ENCODE measurements at places on chromosomes 7 and 10.

DNA sequence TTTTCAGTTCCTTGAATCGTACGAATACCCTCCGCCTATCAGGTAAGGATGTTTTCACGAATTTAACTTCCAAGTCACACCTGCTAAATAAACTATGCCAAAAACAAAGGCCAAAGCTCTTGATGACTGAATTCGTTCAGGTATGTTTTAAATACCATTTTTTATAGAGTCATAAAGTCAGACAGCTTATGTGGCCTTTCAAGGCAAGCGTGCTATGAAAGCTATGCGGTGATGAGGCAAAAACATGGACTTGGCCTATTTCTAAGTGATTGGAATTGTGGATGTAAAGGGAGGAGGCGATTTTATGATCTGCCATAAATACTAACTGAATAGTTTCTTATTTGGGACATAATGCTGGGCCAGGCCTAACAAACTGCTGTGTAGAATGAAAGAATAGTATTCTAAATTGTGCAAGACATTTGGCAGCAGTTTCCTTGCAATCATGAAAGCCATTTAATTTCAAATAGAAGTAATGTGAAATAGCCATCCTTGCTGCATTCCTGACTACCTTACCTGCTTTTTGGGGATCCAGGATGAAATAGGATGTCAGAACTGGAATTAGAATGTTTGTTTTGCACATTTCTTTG is 14.0 kb downstream of the SLC39A12 start:
- DNase-seq = no peak

DNA sequence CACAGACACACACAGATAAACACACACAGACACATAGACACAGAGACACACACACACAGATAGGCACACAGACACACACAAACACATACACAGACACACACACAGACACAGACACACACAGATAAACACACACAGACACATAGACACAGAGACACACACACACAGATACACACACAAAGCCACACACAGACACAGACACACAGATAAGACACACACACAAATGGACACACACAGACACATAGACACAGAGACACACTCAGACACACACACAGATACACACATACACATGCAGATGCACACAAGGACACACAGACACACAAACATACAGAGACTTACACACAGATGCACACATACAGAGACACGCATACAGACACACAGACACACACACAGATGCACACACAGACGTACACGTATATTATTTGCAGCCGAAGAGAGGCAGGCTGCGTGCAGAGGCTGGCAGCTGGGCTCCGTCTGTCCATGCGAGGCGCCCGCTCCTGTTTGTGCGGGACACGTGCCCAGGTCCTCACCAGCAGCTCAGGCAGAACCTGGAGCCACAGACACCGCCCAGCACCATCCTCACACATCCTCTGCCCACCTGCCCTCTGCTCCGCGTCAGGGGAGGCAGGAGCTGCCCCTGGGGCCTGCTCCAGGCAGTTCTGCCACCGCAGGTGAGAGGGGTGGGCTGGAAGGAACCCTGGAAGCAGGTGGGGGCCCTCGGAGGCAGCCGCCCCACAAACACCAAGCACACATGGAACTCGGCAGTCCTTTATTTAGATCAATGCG is 1.2 kb downstream of the CALML5 start:
- DNase-seq = no peak

DNA sequence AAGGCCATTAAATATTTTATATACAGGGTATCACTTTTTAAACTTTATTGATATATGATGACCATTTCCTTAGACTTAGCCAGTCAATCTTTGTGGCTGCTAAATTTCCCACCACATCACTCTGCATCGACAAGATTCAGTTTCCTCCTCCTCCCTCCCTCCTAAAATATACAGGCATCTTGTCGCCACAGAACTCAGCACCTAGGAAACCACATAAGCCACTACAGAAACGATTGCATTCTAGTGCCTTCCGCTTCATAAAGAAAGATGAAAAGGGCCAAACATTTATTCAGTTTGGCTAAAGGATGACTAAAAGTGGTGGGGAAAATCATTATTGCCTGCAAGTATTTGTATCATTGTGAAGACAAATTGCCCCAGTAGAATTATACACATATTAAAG is 30.7 kb downstream of the ERCC6 start:
- no peak for DNase-seq

DNA sequence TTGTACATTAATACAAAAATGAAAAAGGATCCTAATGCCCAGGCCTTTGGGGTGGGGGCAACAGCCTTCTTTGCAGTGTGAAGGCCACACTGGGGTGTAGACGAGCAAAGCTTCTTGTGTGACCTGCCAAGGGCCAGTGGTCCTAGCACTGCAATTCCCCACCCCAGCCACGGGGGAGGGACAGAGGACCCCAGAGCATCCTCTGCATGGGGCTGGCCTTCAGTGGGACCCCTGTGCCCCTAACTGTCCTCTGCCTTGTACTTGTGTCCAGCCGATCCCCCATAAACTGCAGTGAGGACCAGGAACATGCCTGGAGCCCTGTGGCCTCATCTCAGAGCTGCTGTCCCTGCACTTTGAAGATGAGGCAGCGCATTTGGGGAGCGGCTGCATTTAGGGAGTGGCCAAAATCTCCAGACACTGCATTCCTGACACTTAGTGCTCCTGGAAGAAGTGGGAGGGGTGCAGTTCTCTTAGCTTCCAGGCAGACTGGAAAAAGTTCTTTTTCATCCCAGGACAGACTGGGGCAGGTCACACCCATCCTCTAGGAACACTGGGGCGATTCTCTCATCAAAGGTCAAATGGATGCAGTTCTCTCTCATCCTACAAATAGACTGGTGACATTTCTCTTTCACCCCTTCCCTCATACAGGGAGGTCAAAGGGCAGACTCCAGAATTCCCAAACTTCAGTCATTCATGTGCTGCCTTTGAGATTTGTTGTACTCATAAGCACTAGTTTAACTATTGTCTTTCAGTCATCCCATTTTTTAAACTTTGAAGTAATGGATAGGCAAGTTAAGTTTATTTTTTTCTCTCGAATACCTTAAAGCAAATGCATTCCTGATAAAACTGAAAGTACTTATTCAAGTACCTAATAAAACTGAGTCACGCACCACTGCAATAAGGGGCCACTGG is 922 bp upstream of the MYO1G start:
- no peak for DNase-seq

DNA sequence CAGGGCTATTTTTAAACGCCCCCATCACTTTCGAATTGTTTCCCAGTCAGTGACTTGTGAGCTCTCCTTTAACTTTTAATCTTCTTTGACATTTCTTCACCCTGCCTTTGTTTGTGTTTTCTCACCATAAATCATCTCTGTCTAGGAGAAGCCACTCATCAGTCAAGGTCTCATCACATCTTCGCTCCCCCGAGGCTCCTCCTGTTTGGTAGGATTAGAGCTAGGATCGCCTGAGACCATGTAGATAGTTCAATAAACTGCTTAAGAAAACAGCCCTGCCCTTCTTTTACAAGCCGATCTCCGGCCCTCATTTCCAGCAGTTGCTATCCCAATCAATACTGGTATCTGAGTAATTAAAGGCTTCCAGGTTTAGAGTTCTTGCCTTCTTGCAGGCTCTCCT is 472.8 kb upstream of the ADARB2 start:
- no peak for DNase-seq

DNA sequence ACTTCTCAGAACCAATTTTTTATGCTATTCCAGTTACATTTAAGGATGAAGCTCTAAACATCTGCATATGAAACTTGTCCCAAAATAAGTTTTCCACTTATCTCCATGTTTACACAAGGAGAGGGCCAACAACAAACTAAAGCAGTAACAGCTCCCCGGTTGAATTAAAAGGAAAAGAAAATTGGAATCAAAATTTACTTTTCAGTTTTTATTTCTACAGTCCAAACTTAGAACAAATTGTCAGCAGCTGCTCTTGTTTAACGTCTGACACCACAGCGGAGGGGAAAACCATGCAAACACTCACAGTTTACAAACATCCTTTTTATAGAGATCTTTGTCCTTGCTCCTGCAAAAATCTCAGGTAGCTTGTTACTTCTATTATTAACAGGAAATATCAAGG is 101.3 kb downstream of the COL28A1 start:
- DNase-seq = no peak

DNA sequence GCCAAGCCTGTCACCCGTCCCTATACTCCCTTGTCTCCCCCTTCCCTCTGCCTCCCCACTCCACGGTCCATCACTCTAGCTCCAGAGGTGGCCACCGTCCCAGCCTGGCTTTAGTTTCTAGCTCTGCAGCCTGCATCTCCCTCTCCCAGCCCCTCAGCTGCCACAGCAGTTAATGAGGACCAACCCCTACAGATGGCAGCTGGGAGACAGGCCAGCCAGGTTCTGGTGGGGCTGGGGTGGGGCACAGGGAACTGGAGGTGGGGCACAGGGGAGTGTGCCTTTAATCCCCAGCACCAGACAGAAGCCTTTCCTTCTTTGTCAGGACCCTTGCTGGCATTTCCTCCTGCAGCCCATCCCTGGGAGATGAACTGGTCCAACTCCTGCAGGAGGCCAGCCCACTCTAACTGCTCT is 21.1 kb downstream of the UNC5B start:
- no peak for DNase-seq

- DNase-seq = no peak
Measured at GRCh38 chr7:106693677-106694353, 32.9 kb upstream of the CCDC71L start.

DNA sequence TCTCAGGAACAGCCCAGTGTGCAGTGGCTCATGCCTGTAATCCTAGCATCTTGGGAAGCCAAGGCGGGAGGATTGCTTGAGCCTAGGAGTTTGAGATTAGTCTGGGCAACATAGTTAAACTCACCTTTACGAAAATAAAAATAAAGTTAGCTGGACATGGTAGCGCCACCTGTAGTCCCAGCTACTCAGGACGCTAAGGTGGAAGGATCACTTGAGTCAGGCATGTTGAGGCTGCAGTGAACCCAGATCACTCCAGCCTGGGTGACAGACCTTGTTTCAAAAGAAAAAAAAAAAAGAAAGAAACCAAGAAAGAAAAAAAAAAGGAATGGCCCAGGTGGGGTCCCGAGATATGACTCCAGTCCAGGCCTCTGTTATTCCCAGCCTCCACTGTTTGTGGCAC is 96.6 kb downstream of the SLC25A13 start:
- no peak for DNase-seq

- no peak for DNase-seq
Measured at GRCh38 chr10:8513155-8514147, 459.0 kb downstream of the GATA3 start.

DNA sequence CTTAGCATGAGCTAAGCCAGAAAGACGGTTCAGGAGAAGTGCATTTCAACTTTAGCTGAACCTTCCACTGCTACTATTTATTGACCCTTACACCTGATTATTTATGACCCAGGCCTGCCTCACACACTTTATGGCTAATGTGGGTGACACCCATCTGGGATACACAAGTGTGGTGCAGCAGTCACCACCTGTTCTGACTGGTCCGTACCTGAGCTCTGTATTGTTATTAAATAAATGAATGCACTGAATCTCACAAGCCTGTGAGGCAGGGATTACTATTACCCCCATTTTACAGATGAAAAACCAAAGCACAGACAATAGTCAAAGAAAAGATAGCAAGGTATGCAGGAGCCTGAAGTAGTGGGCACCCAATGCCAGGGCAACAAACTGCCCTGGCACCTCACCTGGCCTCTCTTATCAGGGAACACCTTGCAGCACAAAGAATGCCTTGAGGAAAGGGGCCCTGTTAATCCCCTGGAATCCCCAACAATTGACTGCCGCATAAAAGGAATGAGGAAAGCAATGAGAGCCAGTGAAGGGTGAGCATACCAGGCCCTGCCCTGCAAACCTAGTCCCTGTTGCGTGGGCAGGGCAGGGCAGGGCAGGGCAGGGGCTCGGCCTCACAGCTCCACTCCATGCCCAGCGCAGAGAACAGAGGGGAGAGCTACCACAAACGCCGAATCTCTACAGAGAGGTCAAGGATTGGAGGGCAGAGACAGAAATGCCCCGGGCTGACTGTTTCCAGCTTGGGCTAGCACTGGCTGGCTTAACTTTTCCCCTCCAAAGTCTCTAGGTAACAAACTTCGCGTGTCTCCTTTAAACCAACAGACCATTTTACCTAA is 1.3 kb downstream of the ANXA11 start:
- DNase-seq = peak; percentile 49

DNA sequence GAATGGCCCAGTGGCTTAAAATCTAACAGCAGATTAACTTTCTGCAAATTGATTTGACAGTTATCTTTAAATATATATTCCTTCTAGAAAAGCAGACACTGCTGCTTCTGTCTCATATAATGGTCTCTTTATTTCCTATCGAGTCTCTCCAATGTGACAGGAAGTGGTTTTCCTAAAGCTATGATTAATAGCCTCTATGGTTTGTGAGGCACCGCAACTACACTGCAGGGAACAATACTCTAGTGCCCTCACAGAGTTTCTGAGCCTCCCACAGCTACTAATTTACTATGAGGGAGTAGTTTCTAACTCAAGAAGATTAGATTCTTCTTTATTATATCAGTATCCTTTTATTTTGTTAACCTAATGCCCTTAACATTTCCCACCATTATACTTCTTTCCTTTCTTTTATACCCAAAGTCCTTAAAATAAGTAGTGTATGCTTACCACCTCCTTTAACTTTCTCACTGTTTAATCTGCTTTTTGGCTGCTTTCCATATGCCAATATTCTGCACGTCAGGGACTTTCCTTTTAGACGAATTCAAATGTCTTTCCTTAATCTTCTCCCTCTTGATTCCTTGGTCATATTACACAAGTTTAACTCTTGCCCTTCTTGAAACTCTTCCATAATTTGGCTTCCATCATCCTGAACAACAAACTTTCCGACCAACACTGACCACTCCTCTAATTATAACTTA is 23.8 kb upstream of the AHR start:
- DNase-seq = peak; percentile 11

DNA sequence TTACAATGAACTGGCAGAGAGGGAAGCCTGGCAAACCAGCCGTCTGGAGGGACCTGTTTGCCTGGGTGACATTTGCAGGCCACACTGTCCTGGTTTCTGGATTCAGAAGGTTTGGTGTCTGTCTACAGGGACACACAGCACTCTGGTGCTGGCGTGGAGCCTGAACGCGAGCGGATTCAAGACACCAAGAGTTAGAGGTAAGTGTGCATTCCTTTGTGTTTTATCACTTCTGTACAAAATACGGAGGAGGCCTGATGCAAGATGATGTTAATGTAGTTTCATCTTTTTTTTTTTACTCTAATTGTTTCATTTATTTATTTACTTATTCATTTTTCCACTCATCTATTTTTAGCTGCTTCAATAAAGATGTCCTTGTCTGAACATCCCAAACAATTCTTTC is 485.3 kb upstream of the ADARB2 start:
- DNase-seq = peak; percentile 58

All from ACHN (cell line).